ENCODE measurements at places on chromosomes 13 and 19.

DNA sequence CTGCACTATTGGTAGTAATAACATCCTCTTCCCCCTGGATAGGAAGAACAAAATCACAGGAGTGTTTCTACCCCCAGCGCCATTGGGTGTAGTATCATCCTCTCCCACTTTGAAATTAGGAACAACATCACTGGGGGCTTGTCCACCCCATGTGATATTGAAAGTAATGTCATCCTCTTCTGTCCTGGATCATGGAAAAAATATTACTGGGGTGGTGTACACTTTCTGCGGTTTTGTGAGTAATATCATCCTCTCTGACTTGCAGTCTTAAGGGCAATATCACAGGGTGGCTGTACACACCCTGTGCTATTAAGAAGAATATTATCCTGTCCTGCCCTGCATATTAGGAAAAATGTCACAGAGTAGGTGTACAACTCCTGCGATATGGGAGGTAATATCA lies 4.9 kb upstream of the RGCC start:
- no peak for DNase-seq

- no peak for DNase-seq
These were observed 14.3 kb upstream of the LRRC63 start for GRCh38 chr13:46197299-46198048.

- no peak for DNase-seq
These were observed 85.8 kb upstream of the ZNF536 start for GRCh38 chr19:30286378-30286777.

DNA sequence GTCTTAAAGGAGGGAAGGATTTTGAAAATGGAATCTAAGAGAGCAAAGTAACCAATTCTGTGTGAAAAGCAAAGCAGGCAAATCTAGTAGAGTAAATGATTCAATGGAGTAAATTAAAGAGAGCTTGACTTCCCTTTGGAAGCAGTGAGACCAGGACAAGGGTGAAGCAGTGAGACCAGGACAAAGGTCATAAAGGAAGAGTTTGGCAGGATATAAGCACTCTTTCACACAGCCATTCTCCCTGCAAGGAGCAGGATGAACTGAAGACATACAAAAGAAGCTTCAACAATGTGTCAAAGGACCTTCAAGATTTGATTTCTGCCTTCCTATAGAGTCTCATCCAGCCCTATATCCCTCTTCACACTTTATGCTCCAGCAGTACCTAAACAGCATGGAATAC lies 123.8 kb downstream of the ENOX1 start:
- no peak for DNase-seq

GRCh38 chr19:38635483-38636399 lies 11.7 kb upstream of the ACTN4 start:
- no peak for DNase-seq

DNA sequence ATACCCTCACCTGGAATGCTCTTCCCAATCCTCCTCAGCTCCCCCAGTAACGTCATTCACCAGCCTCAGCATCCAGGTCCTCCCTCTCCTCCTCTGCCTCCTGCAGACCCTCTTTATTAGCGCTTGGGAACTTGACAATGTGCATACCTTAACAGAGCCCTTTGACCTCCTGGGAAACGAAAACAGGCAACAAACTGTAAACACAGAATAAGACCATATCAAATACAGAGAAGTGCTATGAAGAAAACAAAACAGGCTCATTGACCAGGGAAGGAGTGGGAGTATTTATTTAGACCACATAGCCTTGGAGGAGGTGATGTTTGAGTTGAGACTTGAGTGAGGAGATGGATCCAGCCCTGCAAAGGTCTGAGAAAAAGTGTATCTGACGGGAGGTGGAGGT lies 107.9 kb upstream of the SLC7A1 start:
- no peak for DNase-seq

- peak; percentile 83 for DNase-seq
These were observed 19.4 kb downstream of the CEACAM21 start for GRCh38 chr19:41595258-41595889.

DNA sequence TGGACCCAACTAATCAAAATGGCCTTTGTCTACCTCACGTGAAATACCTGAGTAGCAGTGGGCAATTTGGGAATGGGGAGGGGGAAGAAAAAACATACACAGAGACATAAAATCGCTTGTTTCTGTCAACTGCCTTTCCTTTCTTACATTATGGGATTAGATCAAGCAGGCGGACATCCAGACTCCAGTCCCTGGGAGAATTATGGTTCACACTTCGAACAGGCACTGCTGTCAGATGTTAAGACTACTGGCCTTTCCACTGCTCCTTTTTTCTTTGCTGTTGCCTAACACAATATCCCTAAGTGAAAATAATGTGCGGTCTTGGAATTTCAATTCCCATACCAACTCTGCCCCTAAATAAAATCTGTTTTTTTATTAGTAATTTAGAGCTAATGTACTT lies 1719.7 kb upstream of the SLC10A2 start:
- no peak for DNase-seq
